ENCODE measurements at places on chromosomes 11 and 22.

GRCh38 chr11:74654976-74655375 lies 62.6 kb downstream of the POLD3 start:
- no peak for DNase-seq

GRCh38 chr11:55714982-55715888 lies 53.2 kb downstream of the OR4C6 start:
- DNase-seq: no peak

- DNase-seq: no peak
Observed at GRCh38 chr22:50518606-50519005, 6.8 kb downstream of the SCO2 start.

- no peak for DNase-seq
Observed at GRCh38 chr11:95108671-95109551, 19.3 kb downstream of the ENDOD1 start.

- DNase-seq: no peak
Observed at GRCh38 chr22:35971456-35972119, 57.0 kb downstream of the RBFOX2 start.

GRCh38 chr11:109958131-109958820 lies 134.9 kb upstream of the ZC3H12C start:
- no peak for DNase-seq

- no peak for DNase-seq
Observed at GRCh38 chr11:70581991-70582885, 183.9 kb downstream of the CTTN start.

DNA sequence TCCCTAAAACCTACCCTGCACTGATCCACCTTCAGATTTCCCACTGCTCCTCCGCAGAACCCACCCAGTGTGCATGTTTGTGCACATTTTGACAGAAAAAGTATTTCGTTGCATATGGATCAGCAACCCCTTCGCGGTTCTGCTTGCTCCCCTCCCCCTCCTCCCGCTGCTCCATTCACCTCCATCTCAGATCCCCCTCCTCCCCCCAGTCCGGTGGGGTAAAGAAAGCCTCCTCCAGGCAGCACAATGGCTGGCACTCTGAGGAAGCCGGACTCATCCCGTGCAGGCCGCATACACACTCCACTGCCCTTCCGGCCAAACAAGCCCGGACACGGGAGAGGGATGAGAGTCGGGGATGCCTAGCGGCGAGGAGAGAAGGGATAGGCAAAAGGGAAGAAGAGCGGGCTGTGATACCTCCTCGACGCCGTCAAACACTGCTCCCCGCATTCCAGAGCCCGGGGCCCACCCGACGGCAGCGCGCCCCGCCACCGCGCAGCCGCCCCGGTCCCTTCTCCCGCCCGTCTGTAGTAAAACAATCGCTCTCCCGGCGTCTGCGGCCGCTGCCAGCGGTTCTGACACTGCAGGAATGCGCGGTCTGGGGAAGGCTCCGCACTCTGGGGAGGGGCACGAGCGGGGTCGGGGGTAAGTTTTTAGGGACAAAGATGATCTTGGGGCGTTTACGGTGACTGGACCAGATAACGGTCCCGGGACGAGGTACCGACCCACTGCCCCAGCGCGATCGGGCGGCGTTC lies 915 bp downstream of the FEZ1 start:
- DNase-seq: no peak

GRCh38 chr11:121543836-121544380 lies 91.1 kb upstream of the SORL1-AS1 start:
- no peak for DNase-seq

GRCh38 chr22:23007823-23008222 lies 62.5 kb upstream of the GNAZ start:
- no peak for DNase-seq

GRCh38 chr11:89489930-89490329 lies 1.2 kb downstream of the NOX4 start:
- no peak for DNase-seq

DNA sequence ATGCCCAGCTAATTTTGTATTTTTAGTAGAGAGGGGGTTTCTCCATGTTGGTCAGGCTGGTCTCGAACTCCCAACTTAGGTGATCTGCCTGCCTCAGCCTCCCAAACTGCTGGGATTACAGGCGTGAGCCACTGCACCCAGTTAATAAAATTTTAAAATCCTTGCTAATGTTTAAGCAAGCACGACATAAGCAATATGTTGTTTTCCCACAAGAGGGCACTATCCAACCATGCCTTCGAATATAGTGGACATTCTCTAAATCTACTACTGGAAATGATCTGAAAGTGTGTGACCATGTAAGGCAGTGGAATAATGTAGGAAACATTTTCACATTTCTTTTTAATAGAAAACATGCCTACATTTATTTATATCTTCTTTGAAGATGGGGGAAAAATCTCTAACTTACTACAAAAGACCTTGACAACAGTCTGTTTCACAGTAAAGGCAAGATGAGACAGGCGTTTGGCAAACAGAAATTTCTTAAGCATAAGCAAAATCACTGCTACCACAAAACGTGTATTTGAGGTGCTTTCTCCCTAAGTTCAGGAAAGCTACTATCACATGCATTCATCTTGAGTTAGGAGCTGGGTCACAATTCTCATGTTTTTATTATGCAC lies 38.2 kb downstream of the PITPNB start:
- DNase-seq: peak; percentile 31

GRCh38 chr11:69771466-69771865 lies 3.7 kb downstream of the FGF4 start:
- DNase-seq: no peak

GRCh38 chr11:1748636-1749394 lies 1.6 kb downstream of the IFITM10 start:
- DNase-seq: no peak

DNA sequence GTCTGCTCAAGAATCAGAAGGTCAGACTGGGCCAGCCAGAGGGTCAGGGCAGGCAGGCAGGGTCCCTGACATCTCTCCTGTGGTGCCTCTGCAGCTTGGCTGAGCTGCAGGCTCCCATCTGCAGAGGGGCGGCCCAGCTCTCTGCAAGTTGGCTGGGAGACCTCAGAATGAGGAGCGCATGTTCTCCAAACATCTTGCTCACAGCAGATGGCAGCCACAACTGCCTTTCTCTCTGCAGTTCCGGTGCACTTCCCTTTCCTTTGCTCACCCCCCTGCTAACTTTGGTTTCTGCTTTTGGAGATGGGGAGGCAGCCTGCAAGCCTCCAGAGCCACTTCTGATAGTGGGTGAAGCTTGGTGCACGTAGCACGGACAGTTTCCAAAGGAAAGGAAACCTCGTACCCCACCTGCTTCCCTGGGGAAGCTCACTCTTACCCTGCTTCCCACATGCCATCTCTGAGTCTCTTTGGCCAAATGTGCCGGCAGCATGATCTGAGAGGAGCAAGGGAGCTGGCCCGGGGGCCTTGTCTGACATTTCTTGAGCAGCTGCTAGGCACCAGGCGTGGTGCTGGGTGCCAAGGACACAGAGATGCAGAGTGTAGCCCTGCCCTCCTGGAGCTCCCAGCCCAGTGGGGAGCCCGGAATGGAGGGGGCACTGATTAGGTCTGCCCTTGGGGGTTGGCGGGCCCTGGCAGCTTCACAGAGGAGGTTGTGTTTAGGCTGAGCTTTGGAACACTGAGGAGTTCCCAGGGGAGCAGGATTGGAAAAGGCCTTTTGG lies 18.2 kb downstream of the DAGLA start:
- DNase-seq: no peak

DNA sequence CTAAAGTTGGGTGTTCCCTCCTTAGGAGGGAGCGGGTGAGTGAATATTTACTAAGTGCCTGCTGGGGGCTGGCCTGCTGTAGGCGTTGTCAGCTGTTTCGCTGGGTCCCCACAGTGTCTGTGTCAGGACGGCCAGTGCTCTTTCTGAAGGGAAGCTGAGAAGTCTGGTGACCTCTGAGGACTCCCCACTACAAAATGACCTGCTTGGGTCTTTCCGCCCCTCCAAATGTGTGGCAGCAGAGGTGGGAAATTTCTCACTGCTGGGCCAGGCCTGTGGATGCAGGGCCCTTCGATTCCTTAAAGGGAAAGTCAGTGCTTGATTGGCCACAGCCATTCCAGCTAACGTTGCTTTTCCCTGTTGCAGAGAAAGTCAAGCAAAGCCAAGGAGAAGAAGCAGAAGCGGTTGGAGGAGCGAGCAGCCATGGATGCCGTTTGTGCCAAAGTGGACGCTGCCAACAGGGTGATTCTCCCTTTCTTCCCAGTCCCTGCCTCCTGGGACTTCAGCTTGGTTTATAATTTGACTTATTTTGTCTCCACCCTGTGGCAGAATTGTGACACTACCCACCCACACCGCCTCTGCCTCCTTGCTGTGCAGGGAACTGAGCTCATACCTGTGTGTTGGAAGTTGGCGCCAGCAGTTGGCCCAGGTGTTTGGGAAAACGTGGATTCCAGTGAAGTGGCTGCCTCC lies 6.8 kb downstream of the NAA40 start:
- no peak for DNase-seq

GRCh38 chr11:126135235-126136176 lies 72.8 kb upstream of the CDON start:
- no peak for DNase-seq

DNA sequence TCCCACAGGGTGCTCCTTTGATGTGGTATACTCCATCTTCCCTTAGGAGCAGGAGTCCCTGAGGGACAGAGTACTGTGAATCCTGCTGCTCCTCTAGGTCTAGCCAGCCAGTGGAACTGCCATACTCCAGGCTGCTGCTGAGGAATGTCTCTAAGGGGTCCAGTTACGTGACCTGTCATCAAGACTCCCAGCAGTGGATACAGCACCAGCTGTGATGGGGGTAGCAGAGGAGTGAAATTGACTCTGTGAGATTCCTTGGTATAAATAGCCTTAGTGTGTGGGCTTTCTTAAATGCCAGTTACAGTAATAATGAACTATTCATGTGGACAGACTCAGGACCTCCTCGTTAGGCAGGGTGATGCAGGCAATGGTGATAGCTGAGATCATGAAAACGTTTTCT lies 140.4 kb upstream of the LUZP2 start:
- DNase-seq: no peak

DNA sequence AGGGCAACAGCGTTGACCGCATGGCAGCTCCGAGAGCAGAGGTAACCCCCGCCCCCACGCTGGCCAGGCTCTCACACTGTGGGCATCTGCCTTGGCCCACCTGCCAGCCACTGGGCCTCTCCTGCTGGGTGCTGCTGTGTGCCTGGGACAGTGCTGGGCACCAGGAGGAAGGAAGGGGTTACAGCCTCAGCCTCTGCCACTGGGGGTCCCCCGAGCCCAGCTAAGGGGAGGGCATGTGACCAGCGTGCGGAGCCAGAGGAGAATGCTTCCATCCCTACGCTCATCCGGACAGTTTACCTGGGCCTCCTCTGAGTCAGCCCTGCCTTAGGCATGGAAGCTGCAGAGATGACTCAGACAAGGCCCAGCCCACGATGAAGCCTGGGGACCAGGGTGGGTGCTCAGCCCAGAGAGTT lies 10.9 kb downstream of the NCF4 start:
- no peak for DNase-seq

GRCh38 chr22:44968736-44969135 lies 41.1 kb downstream of the PHF21B start:
- DNase-seq: no peak

DNA sequence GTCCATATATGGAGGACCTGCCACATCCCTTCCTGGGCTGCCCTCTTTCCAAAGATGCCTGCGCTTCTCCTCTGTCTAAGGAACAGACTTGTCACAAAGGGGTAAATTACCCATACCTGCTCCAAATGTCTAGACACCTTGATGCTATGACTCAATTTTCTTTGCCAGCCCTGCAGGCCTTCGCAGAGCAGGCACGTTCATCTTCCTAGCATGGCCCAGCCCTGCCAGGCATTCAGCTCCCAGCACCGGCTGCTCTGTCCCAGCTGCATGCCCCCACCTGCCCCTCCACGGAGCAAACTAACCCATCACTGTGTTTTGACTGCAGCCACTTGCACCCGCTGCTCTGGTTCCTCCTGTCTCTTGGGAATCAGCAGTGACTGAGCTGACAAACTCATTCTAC lies 526.1 kb downstream of the MIAT start:
- no peak for DNase-seq

DNA sequence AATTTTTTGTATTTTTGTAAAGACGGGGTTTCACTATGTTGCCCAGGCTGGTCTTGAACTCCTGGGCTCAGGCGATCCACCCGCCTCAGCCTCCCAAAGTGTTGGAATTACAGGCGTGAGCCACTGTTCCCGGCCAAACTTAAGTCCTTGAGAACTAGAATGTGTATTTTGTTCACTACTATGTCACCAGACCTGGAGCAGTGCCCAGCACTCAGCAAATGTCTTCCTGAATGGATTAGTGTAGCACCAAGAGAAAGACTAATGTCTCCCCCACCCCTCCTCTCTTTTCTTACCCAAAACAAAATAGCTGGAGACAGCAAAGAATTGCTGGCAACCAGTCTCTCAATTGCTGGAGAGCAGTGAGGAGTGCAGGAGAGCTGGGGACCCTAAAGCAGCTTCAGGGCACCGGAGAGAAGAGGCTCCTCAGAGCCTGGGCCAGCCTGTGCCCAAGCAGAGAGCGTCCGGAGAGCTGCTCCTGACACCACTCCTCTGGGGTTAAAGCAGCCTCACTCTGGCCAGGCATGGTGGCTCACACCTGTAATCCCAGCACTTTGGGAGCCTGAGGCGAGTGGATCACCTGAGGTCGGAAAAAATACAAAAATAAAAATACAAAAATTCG lies 14.9 kb downstream of the SLC25A18 start:
- no peak for DNase-seq

DNA sequence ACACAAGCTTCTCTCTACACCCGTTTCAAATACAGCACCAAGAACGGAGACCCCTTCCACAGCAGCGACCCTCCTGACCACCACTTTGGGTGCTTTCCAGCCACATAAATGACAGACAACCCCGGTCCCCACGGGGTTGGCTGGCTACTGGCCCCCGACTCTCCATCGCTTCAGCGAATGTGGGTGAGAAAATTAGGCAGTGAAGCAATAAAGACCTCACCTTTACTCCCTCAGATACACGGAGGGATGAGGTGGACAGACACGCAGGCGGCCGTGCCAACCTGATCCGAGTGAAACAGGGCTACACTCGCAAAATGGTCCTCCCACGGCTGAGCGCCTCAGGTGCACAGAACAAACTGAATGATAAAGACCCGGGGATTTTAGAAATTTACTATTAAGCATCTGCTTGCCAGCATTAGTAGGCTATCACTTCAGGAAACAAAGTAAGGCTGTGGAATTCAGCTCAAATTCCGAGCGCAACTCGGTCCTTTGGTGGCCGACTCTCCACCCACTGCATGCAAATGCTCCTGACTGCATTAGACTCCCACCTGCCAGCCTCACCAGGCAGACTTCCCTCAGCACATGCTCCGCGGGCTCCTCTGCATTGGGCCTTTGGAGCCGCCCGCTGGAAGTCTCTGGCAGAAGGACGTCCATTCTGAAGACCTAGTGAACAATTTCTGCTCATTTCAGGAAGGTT lies 12.8 kb upstream of the EFCAB6 start:
- DNase-seq: no peak

GRCh38 chr11:71934213-71934612 lies 5.4 kb downstream of the RNF121 start:
- no peak for DNase-seq
